Activated CD8-positive, alpha-beta memory T cell treated with anti-CD3 and anti-CD28 coated beads for 1 hour (primary cell): ENCODE measurements at places on chromosomes 5 and 9.

DNA sequence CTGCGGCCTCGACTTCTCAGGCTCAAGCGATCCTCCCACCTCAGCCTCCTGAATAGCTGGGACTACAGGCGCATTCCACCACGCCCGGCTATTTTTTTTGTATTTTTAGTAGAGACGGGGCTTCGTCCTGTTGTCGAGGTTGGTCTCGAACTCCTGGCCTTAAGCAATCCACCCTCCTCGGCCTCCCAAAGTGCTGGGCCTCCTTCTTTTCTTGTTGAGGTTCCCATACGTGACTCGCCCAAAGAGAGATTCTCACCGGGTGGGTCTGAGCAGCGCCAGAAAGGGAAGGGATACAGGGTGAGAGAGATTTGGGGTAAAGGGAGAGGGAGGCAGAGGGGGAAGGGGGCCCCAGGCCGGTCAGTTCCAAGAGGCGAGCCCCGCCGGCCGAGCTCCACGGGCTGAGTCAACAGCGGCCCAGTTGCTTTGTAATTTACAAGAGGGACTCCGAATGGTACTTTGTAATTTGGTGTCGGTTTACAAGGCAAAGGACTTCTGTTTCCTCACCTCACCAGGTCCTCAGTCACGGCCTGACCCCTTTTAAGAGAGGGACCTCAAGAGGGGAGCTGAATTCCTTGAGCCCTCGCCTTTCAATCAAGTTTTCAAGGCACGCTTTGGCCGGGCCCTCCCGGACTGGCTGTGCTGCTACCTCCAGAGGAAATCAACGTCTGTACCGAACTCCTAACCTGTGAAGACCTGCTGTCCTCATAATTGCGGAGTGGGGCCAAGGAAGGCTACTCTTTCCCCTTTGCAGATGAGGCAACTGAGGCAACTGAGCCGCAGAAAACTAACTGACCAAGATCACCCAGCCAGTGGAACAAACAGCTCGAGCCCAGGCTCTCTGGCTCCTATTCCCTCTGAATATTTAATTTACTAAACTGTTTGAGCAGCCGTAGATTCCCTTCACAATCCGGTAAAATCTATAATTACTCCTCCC lies 3.3 kb upstream of the DMRT2 start:
- DNase-seq, result no peak

GRCh38 chr9:16704116-16705110 lies 166.1 kb downstream of the BNC2 start:
- no peak for DNase-seq

GRCh38 chr5:67094476-67095300 lies 101.9 kb downstream of the CD180 start:
- no peak for DNase-seq

DNA sequence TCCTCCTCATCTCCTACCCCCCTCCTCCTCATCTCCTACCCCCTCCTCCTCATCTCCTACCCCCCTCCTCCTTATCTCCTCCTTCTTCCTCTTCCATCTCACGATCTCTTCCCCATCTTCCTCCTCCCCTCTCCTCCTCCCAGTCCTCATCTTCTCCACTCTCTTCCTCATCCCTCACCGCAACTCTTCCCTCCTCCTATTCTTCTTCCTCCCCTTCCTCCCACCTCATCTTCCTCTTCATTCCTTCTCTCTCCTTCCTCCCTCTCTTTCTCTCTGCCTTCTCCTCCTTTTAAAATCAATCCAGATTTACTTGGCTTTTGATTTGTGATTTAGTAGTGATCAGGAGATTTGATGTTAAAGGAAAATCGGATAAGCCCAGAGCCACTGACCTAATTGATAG lies 15.0 kb upstream of the BOD1 start:
- no peak for DNase-seq

DNA sequence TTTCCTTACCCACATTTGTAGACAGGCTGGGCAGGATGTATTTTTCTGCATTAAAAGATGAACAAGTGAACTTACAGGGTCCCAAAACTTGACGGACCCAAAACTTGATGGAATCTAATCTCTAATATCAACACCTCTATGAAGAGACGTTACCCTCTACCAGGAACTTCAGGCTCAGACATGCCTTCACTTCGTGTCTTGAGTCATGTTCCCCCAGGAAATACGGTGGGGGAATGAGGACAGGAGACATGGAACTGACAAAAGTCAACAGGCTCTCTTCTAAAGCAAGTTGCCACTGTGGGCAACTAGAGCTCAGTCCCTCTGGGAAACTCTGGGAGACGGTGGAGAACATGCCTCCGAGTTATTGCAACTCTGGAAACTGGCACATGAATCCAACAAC lies 196.1 kb downstream of the PAPPA start:
- no peak for DNase-seq

GRCh38 chr9:82456642-82457041 lies 468.1 kb downstream of the SPATA31D1 start:
- DNase-seq, result no peak

DNA sequence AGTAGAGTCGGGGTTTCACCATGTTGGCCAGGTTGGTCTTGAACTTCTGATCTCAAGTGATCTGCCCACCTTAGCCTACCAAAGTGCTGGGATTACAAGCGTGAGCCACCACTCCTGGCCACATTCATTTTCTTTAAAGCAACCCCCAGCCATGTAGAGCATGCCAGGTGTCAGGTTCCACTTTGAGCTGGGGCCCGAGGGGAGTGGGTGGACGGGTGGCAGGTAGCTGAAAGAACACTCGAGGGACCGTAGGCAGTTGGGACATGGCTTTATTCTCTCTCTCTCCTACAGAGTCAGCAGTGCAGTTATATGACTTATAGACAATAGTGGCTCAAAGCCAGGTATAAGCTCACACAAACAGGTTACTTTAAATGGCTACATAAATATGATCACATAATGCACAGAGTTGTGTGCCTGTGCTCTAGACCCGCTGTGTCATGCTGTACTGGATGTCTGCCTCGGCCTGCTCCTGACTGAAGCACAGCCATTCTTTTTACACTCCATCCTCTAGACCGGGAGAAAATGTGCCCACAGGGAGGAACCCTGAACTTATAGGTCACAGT lies 60.5 kb upstream of the FAM120A start:
- no peak for DNase-seq
